ENCODE measurements at places on chromosomes 13 and 19.

GRCh38 chr13:75405976-75406703, 75.8 kb downstream of the TBC1D4 start:
- no peak for DNase-seq

DNA sequence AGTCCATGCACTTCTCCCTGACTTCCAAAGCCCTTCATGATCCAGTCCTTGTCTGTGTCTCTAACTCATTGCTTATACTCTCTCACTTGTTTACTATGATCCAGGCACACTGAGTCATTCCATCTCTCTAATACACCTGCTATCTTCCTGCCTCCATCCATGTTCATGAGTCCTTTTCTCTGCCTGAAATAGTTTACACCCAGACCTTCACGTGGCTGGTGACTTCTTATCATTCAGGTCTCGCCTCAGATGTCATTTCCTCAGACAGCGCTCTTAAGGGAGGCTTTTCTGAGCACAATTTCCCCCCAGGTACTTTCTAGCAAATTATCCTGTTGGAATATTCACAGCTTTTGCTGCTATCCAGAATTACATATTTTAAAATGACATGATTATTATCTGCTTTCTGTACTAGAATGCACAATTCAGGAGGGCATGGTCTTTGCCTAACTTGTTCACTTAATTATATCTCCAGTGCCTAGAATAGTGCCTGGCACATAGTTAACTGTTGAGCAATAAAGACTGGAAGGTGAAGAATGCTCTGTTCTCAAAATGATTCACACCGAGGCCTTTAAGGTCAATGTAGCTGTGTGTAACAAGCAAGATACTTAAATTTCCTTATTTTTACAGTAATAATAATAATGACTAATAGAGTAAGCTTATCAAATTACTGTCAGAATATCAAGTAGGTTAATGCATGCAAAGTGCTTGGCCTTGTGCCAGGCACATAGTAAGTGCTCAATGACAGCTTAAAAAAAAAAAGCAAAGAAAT, 183.7 kb upstream of the SPRY2 start:
- DNase-seq: no peak

- no peak for DNase-seq
Observed at GRCh38 chr13:60139272-60139671, 24.5 kb downstream of the DIAPH3 start.

GRCh38 chr13:30934381-30934780, 1.9 kb downstream of the TEX26 start:
- DNase-seq: no peak

DNA sequence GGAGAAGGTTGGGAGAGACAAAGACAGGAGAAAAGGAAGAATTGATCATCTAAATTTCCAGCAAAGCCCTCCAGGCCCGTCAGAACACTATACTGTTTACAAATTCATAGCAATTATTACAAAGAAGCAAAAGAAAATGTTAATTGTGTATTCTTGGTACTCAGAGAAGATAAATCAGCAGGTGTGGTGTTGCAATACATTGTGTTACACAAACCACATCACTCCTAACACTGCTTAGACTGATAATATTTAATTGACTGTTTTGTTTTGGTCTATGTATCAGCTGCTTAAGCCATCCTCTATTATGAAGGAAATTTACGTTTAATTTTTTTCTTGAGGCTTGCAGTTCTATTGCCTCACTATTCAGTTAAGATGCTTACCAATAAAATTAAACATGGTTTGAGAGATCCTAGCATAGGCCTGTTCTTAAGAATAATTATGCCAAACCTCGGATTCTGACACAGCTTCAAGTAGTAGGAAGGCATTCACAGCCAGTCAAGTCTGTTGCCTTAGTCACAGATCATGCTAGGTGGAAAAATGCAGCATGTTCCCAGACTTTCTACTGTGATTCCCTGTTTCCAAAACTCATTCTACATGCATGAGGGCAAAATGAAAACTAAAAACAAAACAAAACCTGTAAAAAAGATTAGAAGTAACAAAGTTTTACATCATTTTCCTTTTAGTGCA, 129.2 kb downstream of the TBC1D4 start:
- no peak for DNase-seq

GRCh38 chr19:41776700-41777099, 19.7 kb upstream of the CEACAM3 start:
- no peak for DNase-seq

Measured in mesenteric fat pad (tissue), 1 donor.